ENCODE measurements at places on chromosomes 7 and 10. TPM values are rescaled to one million over a fixed set of nuclear protein-coding genes. Genes with fewer than 3 reads are reported as not detected.

- H3K36me3 ChIP-seq: no peaks in the 10 kb centered on the region
- peaks cover 4% of the 10 kb centered on the region for H3K4me1 ChIP-seq
- H3K4me3 ChIP-seq: no peak overlapping the region
- no peak for DNase-seq
- no peak overlapping the region for H3K27ac ChIP-seq
These were observed 154.6 kb downstream of the TMEM178B start for GRCh38 chr7:141228482-141228881.

DNA sequence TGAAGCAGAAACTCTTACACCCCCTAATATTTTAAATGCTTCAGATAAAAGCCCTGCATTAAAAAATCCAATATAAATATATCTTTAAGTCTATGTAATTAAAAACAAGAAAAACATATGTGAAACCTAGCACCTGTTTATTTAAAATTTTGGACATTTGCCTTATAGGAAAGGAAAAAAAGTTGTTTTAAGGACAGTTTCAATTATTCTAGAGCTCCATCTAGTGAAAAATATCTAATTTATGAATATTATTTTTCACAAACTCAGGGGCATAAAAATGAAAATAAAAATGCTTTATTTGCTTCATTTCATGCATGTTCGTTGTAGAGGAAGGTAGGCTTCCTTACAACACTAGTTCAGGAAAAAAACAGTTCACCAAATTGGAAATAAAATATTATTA is 26.1 kb downstream of the ENKUR start:
- H3K4me1 ChIP-seq: no peaks in the 10 kb centered on the region
- H3K36me3 ChIP-seq: no peaks in the 10 kb centered on the region
- no peaks in the 10 kb centered on the region for H3K27me3 ChIP-seq
- no peak overlapping the region for H3K4me3 ChIP-seq
- DNase-seq: no peak
- no peak overlapping the region for H3K27ac ChIP-seq

DNA sequence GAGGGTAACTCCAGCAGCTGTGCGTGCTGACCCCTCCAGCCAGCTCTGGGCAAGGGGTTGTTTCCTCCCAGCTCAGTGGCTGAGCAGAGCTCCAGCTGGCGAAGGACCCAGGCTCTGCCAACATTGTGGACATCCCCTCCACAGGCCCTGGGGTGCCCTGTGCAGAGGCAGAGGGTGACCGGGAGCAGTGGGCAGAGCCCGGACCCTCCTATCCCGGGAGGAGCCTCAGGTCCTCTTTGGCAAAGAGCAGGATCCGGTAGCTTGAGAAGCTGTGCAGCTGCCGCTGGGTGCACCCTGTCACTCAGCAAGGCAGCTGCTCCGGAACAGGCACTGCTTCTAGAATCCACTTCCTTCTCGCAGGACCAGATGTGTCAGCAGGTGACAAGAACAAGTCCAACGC is 175.9 kb downstream of the EBF3 start:
- no peaks in the 10 kb centered on the region for H3K27me3 ChIP-seq
- no peak overlapping the region for H3K27ac ChIP-seq
- no peak overlapping the region for H3K4me3 ChIP-seq
- no peak for DNase-seq
- H3K36me3 ChIP-seq: peaks cover 6% of the 10 kb centered on the region

GRCh38 chr10:108095932-108096925 is 931.7 kb upstream of the SORCS1 start:
- no peaks in the 10 kb centered on the region for H3K4me1 ChIP-seq
- H3K27ac ChIP-seq: no peak overlapping the region
- DNase-seq: no peak
- no peaks in the 10 kb centered on the region for H3K27me3 ChIP-seq
- H3K4me3 ChIP-seq: no peak overlapping the region

DNA sequence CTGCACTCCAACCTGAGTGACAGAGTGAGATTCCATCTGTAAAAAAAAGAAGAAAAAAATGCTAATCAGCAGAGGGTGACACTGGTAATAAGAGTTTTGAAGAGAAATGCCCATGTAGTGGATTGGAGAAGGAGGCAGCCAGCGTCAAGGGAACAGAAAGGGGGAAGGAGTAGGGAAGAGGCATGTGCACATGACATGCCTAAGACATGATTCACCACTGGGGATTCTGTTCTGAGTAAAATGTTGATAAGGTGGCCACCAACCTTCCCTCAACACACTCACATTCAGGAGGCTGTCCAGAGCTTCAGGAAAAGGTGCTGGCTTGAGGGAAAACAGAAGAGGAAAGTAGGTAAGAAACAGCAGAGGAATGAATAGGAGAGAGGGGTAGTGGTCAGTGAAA is 39.9 kb downstream of the AKR1D1 start:
- no peaks in the 10 kb centered on the region for H3K36me3 ChIP-seq
- H3K27me3 ChIP-seq: no peaks in the 10 kb centered on the region
- H3K27ac ChIP-seq: no peak overlapping the region
- DNase-seq: no peak
- H3K4me3 ChIP-seq: no peak overlapping the region

DNA sequence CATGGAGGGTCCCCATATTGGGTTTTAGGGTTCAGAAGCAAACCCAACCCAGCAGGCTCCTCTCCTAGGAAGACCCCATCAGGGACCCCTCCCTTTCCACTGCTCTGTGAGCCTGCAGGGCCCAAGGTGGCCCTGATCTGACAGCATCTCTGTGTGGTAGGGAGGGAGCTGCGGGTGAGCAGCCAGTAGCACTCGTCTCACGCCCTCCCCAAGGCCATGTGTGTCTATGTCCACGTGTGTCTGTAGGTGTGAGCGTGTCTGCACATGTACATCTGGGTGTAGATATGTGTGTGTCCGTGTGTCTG is 103.5 kb upstream of the FAM20C start:
- H3K27me3 ChIP-seq: no peaks in the 10 kb centered on the region
- no peaks in the 10 kb centered on the region for H3K36me3 ChIP-seq
- no peak overlapping the region for H3K4me3 ChIP-seq
- no peak overlapping the region for H3K27ac ChIP-seq

DNA sequence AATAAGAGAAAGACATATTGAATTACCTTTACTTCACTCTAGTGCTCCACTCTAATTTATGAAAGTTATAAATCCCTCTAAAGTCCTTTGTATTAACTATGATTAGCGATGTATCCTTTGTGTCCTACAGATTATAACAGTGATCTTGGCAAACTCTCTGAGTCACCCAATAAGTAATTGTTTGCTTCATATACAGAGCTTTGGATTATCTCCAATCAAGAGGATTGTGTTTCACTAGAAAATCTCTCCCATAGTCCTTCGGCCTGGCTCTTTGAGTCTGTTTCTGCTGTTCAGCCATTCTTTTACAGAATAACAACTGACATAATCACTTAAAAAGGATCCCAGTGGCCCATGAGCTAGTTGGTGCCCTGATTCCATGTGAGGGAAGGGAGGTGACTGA is 9.5 kb downstream of the LMOD2 start:
- no peak for DNase-seq
- H3K27me3 ChIP-seq: no peaks in the 10 kb centered on the region
- no peak overlapping the region for H3K27ac ChIP-seq
- no peaks in the 10 kb centered on the region for H3K4me1 ChIP-seq
- no peaks in the 10 kb centered on the region for H3K36me3 ChIP-seq

GRCh38 chr10:67663449-67664087 is 32.4 kb downstream of the CTNNA3 start:
- H3K27me3 ChIP-seq: no peaks in the 10 kb centered on the region
- no peak for DNase-seq
- H3K36me3 ChIP-seq: no peaks in the 10 kb centered on the region
- no peaks in the 10 kb centered on the region for H3K4me1 ChIP-seq

DNA sequence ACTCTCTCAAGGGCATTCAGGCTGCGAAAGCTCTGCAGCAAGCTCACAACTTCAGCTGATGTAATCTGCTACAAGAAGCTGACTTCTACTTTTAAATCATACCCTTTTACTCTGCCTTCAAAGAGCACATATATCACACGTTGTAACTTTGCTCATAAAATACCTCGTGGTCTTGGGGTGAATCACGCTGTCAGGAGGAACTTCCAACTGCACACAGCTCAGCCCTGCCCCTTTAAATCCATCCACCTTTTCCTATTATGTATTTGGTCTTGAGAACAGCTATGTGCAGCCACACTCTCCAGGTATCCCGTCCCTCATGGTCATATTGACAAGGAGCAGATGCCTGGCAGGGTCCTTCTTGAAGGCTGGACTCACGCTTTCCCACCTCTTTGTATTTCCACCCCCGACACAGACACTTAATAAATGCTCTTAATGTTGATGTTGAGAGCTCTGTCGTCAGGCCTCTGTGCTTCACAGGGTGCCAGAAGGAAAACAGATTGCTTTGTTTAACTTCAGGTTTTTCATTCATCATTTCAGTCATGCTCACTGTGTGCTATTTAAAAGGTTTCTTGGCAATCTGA is 47.6 kb downstream of the ICA1 start:
- no peak overlapping the region for H3K27ac ChIP-seq
- H3K36me3 ChIP-seq: peaks cover 3% of the 10 kb centered on the region
- no peak overlapping the region for H3K4me3 ChIP-seq
- no peaks in the 10 kb centered on the region for H3K27me3 ChIP-seq
- DNase-seq: no peak
- peaks cover 5% of the 10 kb centered on the region for H3K4me1 ChIP-seq

DNA sequence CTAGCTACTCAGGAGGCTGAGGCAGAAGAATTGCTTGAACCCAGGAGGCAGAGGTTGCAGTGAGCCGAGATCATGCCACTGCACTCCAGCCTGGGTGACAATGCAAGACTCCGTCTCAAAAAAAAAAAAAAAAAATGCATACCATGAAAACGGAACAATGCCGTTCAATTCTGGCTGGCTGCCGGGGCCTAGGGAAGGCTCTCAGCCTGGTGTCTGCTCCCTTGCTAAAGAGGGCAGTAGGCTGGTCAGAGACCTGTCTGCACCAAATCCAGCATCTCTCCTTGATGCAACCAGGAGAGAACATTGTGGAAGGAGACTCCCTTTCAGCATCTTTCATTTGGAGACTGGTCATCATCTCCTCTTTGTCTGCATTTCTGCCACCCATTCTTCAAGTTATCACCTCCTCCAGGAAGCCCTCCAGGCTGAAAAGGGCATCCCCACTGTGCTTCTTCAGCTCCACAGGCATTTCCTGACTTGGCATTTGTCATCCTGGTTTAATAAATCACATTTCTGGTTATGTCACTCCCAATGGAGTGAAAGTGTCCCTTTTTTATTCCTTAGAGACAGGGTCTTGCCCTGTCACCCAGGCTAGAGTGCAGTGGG is 24.7 kb downstream of the MYL10 start:
- H3K4me3 ChIP-seq: no peak overlapping the region
- H3K4me1 ChIP-seq: peaks cover 26% of the 10 kb centered on the region
- no peak for DNase-seq
- H3K36me3 ChIP-seq: no peaks in the 10 kb centered on the region

GRCh38 chr7:108134486-108134885 is 4.3 kb upstream of the LAMB4 start:
- no peaks in the 10 kb centered on the region for H3K27me3 ChIP-seq
- no peaks in the 10 kb centered on the region for H3K4me1 ChIP-seq
- no peak overlapping the region for H3K4me3 ChIP-seq
- H3K36me3 ChIP-seq: no peaks in the 10 kb centered on the region
- DNase-seq: no peak
- no peak overlapping the region for H3K27ac ChIP-seq

GRCh38 chr7:2956076-2956475 is 87.6 kb downstream of the CARD11 start:
- no peaks in the 10 kb centered on the region for H3K27me3 ChIP-seq
- H3K27ac ChIP-seq: no peak overlapping the region
- no peak overlapping the region for H3K4me3 ChIP-seq
- DNase-seq: no peak
- H3K36me3 ChIP-seq: no peaks in the 10 kb centered on the region
- no peaks in the 10 kb centered on the region for H3K4me1 ChIP-seq

GRCh38 chr10:11713963-11714362 is 28.2 kb upstream of the ECHDC3 start:
- no peaks in the 10 kb centered on the region for H3K36me3 ChIP-seq
- H3K4me3 ChIP-seq: no peak overlapping the region
- no peak for DNase-seq
- H3K27me3 ChIP-seq: no peaks in the 10 kb centered on the region
- peaks cover 13% of the 10 kb centered on the region for H3K4me1 ChIP-seq
- H3K27ac ChIP-seq: peak overlapping the region; percentile 75

- no peak for DNase-seq
- H3K4me1 ChIP-seq: no peaks in the 10 kb centered on the region
- no peaks in the 10 kb centered on the region for H3K36me3 ChIP-seq
- no peak overlapping the region for H3K27ac ChIP-seq
- H3K4me3 ChIP-seq: no peak overlapping the region
These were observed 484.4 kb downstream of the SORCS1 start for GRCh38 chr10:106680061-106680460.

GRCh38 chr7:139763330-139763729 is 14.5 kb downstream of the HIPK2 start:
- peaks cover 6% of the 10 kb centered on the region for H3K4me1 ChIP-seq
- no peak overlapping the region for H3K27ac ChIP-seq
- no peak for DNase-seq

GRCh38 chr10:97483506-97483905 is 14.7 kb downstream of the MMS19 start:
- no peak overlapping the region for H3K4me3 ChIP-seq
- no peaks in the 10 kb centered on the region for H3K27me3 ChIP-seq
- H3K36me3 ChIP-seq: peaks cover 14% of the 10 kb centered on the region
- no peak overlapping the region for H3K27ac ChIP-seq
- H3K4me1 ChIP-seq: no peaks in the 10 kb centered on the region

DNA sequence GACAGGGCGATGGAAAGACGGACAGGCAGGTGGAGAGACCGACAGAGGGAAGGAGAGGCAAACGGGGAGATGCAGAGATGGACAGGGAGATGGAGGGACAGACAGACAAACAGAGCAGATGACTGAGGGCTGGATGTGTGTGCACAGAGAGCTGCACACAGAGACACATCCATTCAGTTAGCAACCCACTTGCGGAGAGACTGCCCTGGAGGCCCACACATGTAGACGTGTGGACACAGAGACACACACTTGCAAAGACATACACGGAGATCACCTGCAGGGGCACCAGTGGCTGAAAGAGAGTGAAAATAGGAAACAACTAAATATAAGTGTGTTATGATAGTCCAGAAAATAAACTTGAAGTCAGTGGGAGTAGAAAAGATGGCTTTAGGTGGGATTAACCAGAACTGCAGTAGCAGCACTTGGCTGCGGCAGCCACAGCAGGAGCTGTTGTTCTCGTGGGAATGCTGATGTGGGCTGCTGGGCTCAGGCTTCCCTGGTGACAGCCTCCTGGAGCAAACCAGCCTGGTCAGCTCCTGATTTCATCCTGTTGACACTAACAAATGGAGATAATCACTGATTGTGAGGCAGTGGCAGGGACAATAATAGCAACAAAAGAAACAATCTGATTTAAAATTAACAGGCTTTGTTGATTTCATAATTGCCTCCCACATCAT is 134.1 kb downstream of the CCNY start:
- peaks cover 29% of the 10 kb centered on the region for H3K4me1 ChIP-seq
- DNase-seq: no peak
- no peaks in the 10 kb centered on the region for H3K27me3 ChIP-seq
- H3K4me3 ChIP-seq: no peak overlapping the region
- no peak overlapping the region for H3K27ac ChIP-seq
- H3K36me3 ChIP-seq: no peaks in the 10 kb centered on the region

The FGF8 gene
- 0.72 TPM for total RNA-seq

The ACHE gene
- total RNA-seq: 71.4 TPM

The GSDME gene
- 23.0 TPM for total RNA-seq

The SPAM1 gene
- total RNA-seq: not detected

The TUBAL3 gene
- not detected for total RNA-seq

The VAX1 gene
- total RNA-seq: not detected

Measured in spinal cord (tissue), 10 donors.